ENCODE measurements at places on chromosomes 2 and 18. TPM values are rescaled to one million over a fixed set of nuclear protein-coding genes. Genes with fewer than 3 reads are reported as not detected.

- no peak for DNase-seq
Measured at GRCh38 chr2:101157272-101157671, 6.1 kb upstream of the TBC1D8 start.

- DNase-seq, result no peak
Measured at GRCh38 chr2:3046170-3046865, 331.3 kb downstream of the EIPR1 start.

DNA sequence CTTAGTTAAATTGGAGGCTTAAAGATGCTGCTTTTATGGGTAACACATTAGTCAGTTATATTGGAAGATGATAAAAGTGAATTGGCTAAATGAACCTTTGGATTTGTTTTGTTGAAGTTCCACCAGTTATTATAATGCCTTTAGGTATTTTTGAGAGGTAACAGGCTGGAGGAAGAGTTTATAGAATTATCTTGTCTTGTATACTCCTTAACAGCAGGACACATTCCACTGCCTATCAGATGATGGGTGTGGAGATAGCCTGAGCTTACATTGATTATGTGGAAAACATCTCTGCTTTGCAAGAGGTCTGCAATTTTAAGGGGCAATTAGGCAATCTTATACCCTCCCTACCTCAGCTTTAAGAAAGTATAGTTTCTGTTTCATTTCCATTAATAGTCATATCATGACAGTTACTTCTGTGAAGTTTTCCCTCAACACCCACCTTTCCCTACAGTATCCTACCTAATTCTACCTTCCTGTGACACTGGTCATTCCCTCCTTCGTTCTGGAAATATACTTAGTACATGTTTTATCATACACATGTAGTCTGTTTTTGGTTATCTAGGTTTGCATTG is 403.7 kb upstream of the SPRED2 start:
- DNase-seq, result no peak

GRCh38 chr2:23619941-23620340 is 235.0 kb downstream of the KLHL29 start:
- no peak for DNase-seq

DNA sequence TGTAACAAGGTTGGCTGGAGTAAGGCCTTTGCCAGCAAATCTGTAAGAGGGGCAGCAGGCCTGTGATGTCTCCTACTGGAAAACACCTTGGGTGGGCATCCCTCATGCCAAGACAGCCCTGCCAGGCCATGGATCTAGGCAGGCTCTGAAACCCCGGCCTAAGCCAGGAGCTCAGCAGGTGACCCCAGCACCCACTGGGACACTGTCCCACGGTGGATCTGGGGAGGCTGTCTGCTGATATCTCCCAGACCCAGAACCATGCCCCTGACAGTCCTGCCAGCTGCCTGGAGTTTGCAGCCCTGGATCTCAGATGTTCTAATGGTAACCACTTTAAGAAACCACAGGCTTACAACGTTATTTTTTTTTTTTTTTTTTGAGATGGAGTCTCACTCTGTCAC is 117.7 kb downstream of the ZNF516 start:
- DNase-seq, result no peak

DNA sequence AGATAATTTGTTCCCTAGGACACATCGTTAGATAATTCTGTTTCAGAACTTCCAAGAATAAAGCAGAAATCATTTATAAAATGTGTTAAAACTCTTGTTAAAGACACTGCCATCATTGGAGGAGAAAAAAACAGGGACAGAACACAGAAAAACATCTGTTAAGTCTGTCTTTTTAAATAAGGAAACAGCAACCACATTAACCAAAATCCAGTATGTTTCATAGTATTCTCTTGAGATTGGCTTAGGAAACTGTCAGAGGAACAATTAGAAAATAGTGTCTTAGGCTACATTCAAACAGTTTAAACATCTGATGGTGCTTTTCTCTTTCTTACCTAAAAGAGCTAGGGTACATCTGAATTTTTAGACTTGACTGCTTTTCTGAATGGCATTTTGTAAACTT is 81.6 kb downstream of the PMS1 start:
- no peak for DNase-seq

DNA sequence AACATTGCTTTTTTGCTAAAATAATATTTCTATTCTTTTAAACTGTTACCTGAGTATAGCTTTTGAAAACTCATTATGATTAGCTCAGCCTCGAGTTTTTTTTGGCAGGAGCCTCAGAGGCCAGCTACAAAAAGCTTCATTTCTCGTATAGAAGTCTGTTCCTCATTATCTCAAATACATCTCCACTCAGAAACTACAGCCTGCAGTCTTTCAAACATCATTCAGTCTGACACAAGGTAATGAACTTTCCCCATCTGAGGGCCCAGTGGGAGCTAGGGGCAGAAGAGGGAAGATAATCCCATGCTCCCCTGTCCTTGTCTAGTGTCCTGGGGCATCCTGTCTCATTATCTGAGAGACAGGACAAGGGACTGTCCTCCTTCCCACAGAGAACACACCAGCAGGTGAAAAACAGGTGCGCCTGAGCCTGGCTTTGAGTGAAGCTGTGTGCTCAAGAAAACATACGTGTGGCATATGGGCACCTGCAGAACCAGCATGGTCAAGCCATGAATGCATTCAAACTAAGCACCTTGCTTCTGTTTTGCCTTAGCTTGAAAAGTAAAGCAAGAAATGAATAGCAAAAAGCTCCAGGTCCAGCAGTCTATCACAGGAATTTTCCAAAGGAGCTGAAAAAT is 247.5 kb downstream of the MREG start:
- DNase-seq, result no peak

Gene DIPK1C
- not detected for total RNA-seq

DNA sequence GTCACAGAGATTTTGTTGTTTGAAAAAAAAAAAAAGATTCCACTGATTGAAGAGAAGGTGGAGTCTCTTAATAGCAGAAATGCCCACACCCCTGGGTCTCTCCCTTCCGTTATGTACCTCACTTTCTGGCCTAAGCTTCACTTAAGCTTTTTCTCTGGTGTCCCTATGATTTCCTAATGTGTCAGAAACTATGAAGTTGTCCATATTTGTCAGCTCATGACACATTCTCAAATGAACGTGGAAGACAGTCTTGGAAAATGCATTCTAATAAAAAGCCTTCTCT is 5.4 kb upstream of the MALL start:
- DNase-seq, result no peak

Measured in colonic mucosa (tissue), 4 donors.